ENCODE measurements at places on chromosomes 4 and X.
A peak's percentile ranks its signal among the peaks of the same experiment; 100 is the strongest.

DNA sequence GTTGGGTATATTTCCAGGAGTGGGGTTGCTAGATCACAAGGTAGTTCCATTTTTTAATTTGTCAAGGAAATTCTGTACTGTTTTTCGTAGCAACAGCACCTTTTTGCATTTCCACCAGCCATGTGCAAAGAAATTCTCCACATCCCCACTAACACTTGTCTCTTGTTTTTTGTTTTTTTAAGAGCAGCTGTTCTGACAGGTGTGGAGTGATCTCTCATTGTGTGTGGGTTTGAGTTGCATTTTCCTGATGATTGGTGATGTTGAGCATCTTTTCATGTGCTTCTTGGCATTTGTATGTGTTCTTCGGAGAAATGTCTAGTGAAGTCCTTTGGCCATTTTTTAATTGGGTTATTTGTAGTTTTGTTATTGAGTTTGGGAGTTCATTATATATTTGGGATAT, 80.3 kb upstream of the PUDP start:
- no peak for DNase-seq

DNA sequence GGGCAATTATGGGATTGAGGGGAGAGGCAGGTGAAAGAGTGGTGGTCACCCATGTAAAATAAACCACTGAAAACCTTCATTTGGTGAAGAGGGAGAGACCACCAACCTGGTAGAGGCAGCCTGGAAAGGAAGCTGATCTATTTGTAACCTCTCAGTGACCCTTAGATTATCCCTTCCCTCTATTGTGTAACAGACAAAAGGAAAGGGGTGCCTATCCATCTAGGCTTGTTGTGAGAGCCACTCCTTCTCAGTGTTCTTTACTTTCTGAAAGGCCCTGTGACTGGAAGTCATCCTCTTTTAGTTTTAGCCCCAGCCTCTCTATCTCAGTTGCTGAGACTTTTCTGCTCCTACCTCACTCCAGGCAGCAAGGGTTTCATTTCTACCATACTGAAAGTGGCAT, 142.4 kb downstream of the TMEM164 start:
- DNase-seq, result no peak

GRCh38 chr4:188006285-188006848, 10.8 kb downstream of the ZFP42 start:
- DNase-seq, result no peak

GRCh38 chr4:185128272-185129119, 14.6 kb upstream of the SLC25A4 start:
- no peak for DNase-seq

GRCh38 chrX:77595848-77596247, 148.7 kb downstream of the FGF16 start:
- no peak for DNase-seq

- DNase-seq, result no peak
These were observed 32.2 kb upstream of the ARMCX2 start for GRCh38 chrX:101691835-101692234.

GRCh38 chr4:27005501-27005900, 144.9 kb downstream of the STIM2 start:
- DNase-seq, result no peak

- no peak for DNase-seq
These were observed 52.5 kb downstream of the PF4 start for GRCh38 chr4:73929278-73929677.

DNA sequence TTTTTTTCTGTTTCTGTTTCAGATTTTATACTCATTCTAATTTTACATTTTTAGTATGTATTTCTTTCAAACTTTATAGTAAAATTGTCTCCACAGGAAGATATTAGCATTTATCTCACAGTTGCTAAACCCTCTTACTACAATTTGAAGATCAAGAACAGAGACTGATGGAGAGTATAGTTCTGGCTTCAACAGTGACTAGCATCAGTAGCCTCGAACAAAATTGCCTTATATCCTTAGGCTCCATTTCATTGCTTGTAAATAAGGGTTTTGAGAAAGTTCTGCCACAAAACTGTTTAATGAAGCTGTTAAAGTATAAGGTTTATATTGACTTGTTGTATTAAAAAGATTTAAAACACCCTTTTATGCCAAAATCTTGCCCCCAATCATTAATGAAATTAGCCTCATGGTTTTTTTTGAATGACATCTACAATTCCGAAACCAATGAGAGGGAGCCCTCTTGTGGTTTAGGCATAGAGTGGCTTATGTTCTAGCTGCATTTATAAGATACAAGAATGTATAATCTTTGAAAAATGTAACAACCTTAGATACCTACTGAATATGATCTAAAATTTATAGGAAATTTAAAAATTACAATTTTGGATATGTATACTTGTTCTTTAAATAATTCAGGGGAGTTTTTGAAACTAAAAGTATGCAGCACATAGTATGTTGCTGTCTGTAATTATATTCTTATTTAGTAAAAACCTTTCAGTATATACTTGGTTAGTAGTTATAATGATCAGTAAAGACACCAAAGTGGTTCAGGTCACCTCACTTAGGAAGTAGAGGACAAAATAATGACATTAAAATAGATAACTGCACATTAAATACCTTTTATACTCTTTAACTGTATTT, 109.8 kb upstream of the HPGD start:
- peak; percentile 3 for DNase-seq

GRCh38 chr4:116066711-116067245, 953.4 kb upstream of the NDST4 start:
- no peak for DNase-seq

GRCh38 chr4:109499513-109499912, 60.5 kb upstream of the MCUB start:
- DNase-seq, result no peak

GRCh38 chr4:169025184-169025583, 15.1 kb upstream of the CBR4 start:
- DNase-seq, result no peak

- no peak for DNase-seq
These were observed 35.8 kb downstream of the CLDN22 start for GRCh38 chr4:183284258-183284785.

GRCh38 chr4:126265888-126266287, 951.1 kb downstream of the FAT4 start:
- no peak for DNase-seq

DNA sequence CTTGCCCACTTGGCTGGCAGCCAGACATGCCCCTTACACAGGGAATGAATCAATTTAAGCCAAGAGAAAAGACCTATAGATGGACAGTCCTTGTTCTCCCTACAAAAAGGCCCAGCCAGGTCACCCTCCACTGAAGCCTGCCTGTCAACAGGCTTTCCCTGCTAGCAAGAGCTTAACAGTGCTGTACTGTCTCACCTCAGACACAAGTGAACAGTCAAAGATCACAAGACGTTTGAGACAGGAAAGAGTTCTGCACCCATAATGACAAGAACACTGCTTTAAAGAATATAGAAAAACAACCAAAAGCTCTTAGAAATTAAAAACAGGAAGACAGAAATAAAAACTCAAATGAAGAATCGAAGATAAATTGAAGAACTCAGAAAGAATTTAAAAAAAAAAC, 4.6 kb downstream of the RNF175 start:
- DNase-seq, result no peak

DNA sequence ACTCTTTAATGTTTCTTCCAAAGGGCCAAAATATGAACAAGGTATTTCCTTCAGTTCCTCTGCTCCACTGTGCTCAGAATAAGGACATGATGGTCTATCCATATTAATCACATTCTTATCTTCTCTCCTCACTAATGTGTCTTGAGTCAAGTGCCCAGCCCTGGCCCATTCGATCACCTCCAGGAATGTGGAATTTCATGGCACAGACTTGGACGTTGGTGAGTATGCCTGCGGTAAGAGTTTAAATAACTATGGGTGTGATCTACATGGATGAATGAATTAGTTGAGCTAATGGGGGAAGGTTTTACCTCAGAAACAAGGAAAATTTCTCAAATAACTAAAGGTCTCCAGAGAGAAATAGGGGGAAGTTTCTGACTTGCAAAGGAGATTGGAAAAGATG, 174.0 kb downstream of the NPFFR2 start:
- no peak for DNase-seq

GRCh38 chr4:13340672-13341071, 143.5 kb downstream of the RAB28 start:
- DNase-seq, result no peak

DNA sequence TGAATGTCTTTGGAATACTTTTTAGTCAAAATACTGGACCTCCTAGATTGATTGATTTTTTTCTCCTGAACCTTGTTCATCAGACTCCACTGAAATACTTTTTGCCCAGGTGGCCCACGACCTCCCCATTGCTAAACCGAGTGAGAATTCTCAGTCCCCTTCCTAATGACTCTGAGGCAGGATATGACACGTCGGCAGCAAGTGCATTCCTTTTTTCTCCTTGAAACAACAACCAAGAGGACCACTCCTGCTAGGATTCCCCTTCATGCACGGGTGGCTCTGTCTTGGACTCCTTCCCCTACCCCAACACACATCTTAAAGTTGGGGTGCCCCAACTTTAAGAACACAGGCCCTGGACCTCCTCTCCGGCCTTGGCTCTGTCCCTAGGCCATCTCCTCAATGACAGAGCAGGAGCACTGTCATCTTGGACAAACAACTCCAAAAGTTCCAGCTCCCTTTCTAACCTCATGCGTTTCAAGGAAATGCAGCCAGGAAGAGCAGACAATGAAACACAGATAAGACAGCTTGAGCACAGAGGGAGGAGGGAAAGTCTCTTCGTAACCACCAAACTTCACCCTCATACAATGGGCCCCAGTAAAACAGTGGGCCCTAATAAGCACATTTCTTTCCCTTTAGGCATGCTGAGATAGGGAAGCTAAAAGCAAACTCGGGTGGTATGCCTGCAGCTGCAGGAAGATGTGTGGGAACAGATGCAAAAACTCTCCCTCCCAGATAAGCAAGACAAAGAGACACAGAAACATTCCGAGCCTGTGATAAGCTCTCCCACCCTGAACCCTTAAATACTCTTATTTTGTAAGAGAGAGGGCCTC, 33.9 kb downstream of the ZBTB49 start:
- no peak for DNase-seq

GRCh38 chr4:144356941-144357381, 216.4 kb upstream of the GYPA start:
- no peak for DNase-seq

GRCh38 chr4:71167083-71167482, 171.7 kb upstream of the SLC4A4 start:
- no peak for DNase-seq

- no peak for DNase-seq
These were observed 114.0 kb downstream of the BMPR1B start for GRCh38 chr4:94871644-94872305.

DNA sequence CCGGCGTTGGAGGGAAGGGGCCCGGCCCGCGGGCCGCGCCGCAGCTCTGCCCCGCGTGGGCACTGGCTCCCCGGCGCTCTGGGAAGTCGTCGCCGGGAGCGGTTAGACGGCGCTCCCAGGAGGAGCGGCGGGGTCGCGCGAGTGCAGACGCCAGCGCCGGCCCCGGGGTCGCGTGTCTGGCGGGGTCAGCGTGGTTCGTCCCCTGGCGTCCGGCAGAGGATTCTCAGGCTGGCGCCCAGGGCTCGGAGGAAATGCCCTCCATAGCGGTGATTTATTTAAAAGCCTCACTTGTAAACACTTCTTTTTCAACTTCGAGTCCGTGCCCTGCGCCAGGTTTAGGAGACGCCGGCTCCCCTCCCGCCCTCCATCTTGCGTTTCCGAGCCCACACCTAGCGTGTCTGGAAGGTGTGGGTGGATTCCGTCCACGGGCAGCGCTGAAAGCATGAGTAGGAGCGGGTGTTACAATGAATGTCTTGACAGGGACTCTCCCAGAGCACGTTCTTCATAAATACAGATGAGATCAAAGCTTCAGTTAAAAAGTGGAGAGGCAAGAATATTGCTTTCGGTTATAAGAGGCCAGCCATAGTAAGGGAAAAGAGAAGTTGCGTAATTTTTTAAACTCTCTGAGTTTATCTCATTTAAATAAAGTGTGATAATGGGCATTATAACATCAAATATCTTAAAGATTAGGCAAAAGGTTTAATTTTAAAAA, 692 bp downstream of the FAM241A start:
- DNase-seq, result no peak

DNA sequence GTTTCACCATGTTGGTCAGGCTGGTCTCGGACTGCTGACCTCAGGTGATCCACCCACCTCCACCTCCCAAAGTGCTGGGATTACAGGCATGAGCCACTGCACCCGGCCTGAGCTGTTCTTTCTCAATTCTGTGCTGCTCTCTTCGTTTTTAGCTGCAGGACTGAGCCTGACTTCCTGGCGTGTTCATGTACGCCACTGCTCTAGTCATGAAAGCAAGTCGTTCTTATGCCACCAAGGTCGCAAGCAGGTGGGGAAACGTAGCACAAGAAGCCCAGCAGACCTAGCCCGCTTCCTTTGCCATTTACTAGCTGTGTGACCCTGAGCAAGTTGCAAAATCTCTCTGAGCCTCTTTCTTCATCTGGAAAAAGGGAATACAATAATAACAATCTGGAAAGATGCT, 43.4 kb downstream of the MED28 start:
- DNase-seq, result no peak

DNA sequence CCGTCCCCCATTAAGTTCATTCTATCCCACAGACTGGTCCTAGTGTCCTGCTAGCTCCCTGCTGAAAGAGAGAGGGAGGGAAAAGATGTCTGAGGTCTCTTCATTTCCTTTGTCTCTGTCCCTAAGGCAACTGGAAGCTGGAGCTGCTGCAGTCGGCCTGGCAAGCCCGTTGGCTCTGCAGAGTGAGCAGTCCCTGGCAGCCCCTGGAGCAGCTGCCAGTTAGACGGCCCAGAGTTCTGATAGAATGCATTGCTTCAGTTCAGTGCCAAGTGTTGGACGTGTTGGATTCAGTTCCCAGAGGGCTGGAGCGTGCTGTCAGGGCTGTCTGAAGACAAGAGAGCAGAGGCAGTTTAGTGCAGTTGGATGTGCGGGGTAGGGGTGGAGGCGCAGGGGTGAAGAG, 975 bp downstream of the KCNE5 start:
- no peak for DNase-seq

DNA sequence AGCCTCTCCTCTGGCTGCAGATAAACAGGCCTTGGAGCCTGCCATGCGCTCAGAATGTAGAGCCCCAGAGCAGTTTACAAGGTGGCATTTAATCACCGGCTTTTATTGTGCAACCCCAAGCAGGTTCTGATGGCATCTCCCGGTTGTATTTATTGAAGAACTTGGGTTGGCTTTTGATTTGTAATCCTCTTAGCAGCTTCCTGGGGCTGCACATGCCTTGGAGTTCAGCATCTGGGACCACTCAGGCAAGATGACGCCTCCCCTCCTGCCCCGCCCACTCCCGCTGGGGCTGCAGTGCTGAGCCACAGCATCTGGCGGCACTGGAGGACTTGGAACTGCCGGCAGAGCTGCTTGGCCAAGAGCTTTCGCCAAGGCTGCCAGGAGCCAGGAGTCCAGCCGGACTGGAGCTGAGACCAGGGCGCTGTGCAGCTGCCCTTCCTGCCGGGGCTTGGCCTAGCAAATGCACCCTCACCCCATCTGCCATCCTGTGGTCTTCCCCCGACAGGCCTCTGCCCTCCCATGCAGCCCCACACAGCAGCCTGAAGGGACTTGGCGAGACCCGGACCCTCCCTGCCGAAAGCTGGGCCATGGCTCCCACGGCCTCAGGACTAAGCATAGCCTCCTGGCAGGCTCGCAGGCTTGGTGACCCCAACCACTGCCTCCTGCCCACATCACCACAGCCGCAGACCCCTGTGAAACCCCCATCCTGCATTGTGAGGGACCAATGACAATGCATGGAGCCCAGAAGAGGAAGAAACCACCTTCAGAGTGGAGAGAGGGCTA, 5.4 kb downstream of the HTRA3 start:
- peak; percentile 81 for DNase-seq

- no peak for DNase-seq
These were observed 137.8 kb upstream of the HS3ST1 start for GRCh38 chr4:11566444-11567022.

- DNase-seq, result no peak
These were observed 697 bp downstream of the ZNF280C start for GRCh38 chrX:130267956-130268448.

GRCh38 chr4:24560868-24561368, 23.4 kb downstream of the DHX15 start:
- no peak for DNase-seq

Data from skeletal muscle cell (primary cell).